ENCODE measurements at places on chromosomes 7 and 10.

DNA sequence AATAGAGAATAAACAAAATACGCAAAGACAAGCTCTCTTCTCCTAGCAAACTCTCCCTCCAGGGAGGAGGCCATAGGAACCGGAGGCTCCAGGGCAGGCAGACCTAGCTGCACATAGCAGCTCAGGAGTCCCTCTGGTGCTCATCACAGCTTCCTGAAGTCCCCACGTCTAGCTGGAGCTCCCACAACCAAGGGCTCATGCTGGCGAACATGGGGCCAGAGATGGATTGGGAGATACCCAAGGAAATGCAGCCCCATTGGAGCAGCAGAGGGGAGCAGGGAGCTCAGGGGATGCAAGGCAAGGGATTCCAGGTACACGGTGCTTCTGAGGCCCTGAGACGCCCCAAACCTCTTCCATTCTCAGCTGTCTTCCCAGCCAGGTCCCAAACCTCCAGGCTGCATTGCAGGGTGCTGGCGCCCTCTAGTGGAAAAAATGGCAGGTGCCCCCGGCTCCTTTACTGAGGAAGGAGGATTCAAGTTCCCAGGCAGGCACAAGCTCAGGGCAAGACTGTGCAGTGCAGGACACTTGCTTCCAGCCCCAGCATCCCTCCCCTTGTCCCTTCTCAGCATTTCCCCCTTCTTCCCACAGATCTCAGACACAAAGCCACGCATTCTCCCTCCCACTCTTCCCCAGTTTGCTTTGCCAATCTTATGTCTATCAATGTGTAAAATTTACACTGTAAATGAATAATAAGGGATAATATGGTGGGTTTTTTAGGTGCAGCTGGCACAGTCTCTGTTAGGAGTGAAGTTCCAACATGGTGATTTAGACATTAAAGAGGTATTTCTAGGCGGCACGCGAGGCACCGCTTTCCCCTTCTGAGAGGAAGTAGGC is 46.2 kb downstream of the GPAM start:
- peak; percentile 13 for DNase-seq

GRCh38 chr10:45817912-45818311 is 29.4 kb downstream of the AGAP4 start:
- DNase-seq: no peak

- DNase-seq: no peak
These were observed 52.5 kb downstream of the PROSER2 start for GRCh38 chr10:11875494-11876281.

GRCh38 chr7:45984386-45985295 is 63.6 kb upstream of the IGFBP3 start:
- DNase-seq: no peak

- DNase-seq: no peak
These were observed 150.4 kb downstream of the SFMBT2 start for GRCh38 chr10:7260412-7260900.

- no peak for DNase-seq
These were observed 1147.1 kb upstream of the LRRTM3 start for GRCh38 chr10:65778753-65779152.

DNA sequence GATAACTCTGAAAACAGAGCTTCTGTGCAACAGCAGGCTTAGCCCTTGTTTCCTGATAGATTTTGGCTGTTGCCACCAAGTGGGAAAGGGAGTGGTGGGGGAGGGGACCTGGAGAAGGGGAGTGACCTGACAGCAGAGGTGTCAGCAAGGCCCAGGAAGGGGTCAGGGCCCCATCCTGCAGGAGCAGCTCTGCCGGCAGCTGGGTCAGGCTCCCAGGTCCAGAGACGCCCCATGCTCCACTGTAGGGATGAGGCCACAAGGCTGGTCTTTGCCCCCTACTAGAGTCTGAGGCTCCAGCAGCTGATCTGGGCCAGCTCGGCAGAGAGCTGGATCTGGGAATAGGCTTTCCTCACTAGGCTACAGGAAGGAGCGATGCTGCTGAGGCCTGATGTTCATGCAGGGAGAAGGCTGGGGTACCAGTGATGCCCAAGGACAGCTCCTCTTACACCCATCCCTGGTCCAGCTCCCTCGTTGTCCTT is 44.0 kb upstream of the ZMIZ1 start:
- DNase-seq: no peak

GRCh38 chr10:114335614-114336013 is 68.7 kb downstream of the AFAP1L2 start:
- DNase-seq: no peak

- no peak for DNase-seq
These were observed 14.0 kb downstream of the SLC16A9 start for GRCh38 chr10:59695637-59696036.

DNA sequence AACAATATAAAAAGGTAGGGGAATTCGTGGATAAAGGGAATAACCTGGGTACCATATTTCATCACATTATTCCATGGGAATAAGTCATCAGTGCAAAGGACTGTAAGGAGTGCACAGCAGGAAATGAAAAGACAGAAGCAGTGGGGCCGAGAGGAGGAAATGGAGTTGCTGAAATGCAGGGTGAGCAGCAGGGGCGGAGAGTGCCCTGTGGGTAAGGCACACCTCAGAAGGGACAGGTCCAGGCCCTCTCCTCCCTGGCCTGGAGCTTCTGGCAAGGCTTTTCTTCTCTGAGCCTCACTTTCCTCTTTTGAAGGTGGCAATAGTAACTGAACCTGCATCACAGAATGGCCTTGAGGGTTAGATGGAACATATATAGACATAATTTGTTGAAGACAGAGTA is 26.2 kb downstream of the IKZF1 start:
- DNase-seq: no peak

- no peak for DNase-seq
These were observed 58.5 kb downstream of the FGFR2 start for GRCh38 chr10:121539786-121540185.

DNA sequence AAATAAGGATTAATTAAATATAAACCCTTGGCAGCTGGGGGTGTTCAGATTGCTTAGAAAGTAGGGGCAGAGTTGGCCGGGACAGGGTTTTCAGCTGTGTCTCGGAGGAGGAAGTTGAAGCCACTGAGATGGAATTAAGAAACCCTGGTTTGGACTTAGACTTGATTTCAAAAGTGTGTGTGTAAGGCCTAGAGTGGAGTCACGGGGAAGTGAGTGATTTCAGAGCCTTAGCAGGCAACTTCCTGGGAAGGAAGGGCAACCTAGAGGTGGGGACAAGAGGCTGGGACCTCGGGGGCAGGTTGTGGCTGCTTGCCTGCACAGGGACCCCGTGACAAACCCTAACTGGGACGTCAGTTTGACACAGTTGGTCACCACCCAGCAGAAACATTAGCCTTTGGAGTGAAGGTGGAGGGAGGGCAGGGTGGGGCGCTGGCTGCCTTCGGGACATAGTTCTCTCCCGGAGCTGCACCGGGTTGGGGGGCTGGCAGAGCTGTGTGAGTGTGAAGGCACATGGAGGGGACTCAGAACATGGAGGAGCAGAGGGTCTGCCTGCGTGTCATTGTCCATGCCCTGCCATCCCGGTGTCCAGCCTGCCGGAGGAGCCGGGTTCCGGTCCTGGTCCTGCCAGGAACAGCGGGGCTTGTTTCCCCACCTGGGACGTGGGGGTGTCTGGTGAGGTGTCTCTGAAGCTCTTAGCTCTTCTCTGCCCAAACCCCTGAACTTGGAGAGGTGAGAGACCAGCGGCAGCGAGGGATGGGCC is 1.8 kb downstream of the BRI3 start:
- DNase-seq: no peak

GRCh38 chr7:31958226-31958625 is 112.0 kb downstream of the PDE1C start:
- no peak for DNase-seq

GRCh38 chr7:82595176-82595575 is 151.6 kb upstream of the CACNA2D1 start:
- no peak for DNase-seq

GRCh38 chr10:30398193-30398592 is 35.8 kb upstream of the MAP3K8 start:
- no peak for DNase-seq

DNA sequence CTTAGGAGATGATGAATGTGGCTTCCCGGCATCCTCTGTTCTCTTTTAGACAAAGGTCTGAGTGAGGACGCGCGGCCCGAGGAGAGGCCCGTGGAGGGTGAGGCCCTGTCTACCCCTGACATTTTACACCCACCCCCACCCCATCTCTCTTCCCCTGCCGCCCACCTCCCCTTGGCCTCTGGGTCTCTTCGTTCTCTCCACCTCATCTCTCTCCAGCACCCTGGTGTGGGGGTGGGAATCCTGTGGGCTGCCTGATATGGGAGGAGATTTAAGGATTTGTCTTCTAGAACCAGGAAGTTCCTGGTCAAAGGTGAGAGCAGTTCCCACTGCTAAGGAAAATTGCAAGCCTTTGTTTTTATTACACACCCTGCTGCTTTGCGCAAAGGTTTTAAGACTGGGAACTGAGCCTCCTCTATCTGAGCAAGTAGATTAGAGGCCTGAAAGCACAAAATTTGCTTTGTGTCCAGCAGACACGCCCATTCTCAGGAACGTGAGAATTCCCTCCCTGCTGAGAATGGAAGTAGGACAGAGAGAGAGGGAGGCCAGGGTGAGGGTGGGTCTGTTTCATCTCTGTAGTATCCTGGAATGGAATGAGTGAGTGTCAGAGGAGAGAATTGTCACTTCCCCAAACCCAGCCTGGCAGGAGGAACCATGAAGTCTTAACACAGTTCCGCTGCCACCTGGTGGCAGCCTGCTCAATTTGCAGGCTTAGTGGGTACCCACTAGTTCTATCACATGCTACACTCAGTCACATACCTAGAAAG is 91.2 kb downstream of the GTF2IRD1 start:
- DNase-seq: no peak

- DNase-seq: no peak
These were observed 82.1 kb downstream of the ZRANB1 start for GRCh38 chr10:125023862-125024496.

DNA sequence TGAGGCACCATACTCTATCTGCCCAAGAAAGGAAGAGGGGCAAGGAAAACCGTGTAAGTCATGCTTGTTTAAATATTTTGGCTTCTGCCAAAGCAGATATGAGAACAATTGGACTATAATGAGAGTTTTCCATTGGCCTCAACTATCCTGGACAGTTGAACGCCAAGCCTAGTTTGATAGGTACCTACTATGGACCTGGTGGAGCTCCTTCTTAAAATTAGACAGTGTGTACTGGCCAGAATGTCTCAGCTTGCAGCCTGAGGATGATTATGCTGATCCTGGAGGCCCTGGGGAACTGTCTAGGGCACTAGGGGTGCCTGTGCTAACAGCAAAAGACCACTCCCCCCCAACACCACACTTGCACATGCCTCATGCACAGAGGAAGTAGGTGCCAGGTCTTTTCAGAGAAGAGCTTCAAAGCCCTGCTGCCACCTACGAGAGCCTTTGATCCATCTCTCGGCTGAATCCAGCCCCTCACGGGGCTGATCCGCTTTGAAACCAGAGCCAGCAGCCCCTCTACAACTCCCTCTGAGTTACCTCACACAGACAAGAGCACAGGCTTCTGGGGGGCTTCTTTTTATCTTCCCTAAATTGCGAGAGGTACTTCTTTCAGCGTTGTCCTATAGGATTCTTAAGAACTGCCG is 473.8 kb upstream of the GALNT17 start:
- no peak for DNase-seq

DNA sequence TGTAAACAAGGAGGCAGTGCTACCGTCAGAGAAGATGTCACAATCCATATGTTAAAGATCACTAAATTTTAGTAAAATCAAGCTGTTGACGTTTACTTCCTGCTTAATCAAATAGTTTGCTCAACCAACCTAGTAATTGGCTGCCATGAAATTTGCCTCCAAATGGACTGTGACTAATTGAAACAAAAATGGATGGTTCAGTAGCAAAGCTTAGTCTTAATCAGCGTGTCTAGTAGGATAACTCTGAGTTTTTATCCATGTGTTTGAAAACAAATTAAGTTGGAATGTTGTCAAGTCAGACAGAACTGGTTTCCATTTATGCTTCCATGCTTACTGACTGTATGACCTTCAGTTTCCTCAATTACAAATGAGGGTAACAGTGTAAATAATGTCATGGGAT is 1456.7 kb upstream of the CELF2 start:
- DNase-seq: no peak

DNA sequence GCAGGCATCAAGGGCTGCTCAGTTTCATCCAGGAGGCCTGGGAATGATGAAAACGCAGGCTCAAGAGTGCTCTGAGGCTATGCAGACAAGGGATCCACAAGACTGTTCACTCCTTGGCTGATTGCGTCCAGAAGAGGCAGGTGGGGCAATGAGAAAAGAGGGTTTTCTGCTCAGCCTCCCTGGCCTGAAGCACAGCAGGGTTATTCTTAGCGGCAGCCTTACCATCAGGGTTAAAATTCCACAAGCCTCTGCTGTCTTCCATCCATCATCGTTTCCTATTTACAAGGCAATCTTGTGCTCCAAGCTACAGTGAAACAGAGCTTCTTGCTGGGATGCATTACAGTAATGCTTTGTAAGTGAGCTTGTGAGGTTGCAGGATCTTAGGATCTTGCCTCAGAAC is 129.4 kb upstream of the SHH start:
- no peak for DNase-seq

DNA sequence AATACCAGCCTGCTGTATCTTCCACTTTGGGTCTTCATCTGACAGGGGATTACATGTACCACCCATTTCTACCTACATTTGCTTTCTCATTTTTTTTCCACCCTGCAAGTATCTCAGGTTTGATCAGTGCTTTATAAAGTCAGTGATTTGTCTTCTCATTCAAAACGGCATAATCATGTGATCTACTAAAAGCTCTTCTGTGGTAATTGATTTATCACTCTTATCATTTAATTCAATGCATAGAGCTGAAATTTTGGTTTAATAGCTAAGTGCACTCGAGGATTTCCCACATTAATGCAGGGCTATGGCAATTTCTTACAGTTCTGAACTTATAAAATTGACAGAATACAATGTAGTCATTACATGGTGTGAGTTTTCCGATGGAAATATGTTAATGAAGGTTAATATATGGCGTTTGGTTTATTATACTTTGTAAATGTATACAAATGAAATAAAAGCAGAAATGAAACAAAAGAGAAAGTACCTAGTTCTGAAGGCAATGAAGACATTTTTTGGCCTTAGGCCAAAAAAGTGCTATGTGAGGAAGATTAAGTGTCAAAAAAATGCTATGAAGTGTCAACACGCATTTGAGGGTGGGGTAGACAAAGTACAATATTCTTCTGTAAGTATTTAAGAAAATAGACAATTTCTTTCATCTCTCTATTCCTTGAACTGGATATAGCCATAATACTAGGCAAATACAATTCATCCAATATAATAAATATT is 457.3 kb downstream of the ETV1 start:
- no peak for DNase-seq

- no peak for DNase-seq
These were observed 49.2 kb upstream of the FAM133B start for GRCh38 chr7:92639213-92639896.

DNA sequence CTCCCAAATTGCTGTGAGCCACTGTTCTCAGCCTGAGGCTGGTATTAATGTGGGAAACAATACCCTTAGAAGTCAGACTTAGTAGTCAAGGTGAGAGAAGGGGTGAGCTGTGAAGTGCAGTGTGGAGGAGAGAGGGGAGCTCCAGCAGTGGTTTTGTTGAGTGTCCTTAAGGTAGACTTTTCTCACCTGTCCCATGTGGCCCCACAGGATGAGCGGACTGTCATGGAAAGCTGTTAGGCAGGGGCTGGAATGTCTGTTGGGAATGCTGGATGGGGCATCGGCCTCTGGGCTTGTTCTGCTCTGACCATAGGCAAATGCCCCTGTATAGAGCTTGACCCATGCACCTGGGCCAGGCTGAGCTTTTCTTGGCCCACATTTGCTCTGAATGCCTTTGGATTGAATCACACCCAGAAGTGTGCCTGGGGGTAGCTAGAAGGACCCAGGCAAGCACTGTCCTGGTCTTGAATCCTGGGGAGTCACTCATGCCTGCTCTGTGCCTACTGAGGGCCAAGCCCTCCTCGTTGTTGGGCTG is 36.3 kb upstream of the SH2D4B start:
- no peak for DNase-seq

GRCh38 chr7:71829515-71829914 is 582.6 kb downstream of the CALN1 start:
- no peak for DNase-seq

All from T-helper 22 cell (primary cell).